ENCODE measurements at places on chromosomes 16 and 17. TPM values are rescaled to one million over a fixed set of nuclear protein-coding genes. Genes with fewer than 3 reads are reported as not detected.

- H3K27ac ChIP-seq, result no peak overlapping the region
- H3K36me3 ChIP-seq, result no peaks in the 10 kb centered on the region
- no peak for DNase-seq
- no peaks in the 10 kb centered on the region for H3K27me3 ChIP-seq
- no peak overlapping the region for H3K4me3 ChIP-seq
Measured at GRCh38 chr16:57945740-57946138, 25.2 kb downstream of the CNGB1 start.

- no peaks in the 10 kb centered on the region for H3K36me3 ChIP-seq
- DNase-seq, result no peak
- H3K27me3 ChIP-seq, result no peaks in the 10 kb centered on the region
- no peak overlapping the region for H3K27ac ChIP-seq
- no peak overlapping the region for H3K4me3 ChIP-seq
- H3K4me1 ChIP-seq, result no peaks in the 10 kb centered on the region
Measured at GRCh38 chr17:79627766-79628690, 17.2 kb upstream of the RBFOX3 start.

DNA sequence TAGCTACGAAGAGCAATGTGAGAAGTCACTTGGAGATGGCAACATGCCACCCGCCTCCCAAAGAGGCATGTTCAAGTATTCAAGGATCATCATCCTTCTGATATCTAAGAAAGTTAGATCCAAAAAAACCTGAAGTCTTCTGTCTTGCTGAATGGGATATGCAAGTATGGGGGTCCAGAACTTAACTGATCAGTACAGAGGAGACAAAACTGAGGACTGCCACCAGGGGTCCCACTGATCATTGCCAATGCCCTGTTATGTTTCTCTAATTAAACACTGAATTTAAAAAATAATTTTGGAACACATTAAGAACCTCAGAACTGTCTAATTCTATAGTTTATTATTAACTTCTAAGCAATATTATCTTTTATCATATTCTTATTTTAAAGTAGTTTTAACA is 99.7 kb downstream of the CDH8 start:
- H3K4me1 ChIP-seq, result no peaks in the 10 kb centered on the region
- H3K4me3 ChIP-seq, result no peak overlapping the region
- H3K27ac ChIP-seq, result no peak overlapping the region

DNA sequence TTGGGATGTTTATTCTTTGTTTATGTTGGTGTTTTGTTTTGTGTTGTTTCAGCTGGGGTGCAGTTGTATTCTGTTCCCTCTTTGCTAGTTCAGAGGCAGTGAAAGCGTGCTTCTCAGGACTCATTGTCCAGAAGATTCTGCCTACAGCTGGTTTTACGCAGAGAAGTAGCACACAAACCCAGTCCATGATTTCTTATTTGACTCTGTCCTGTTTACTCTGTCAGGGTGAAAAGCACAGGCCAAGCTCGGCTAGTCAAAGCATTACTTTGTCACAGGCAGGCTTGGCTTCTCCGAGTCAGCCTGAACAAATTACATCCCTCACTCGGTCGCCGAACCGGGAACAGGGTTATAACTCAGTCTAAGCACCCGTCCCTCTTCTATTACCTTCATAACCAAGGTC is 435.0 kb downstream of the MAF start:
- no peak overlapping the region for H3K4me3 ChIP-seq
- no peaks in the 10 kb centered on the region for H3K36me3 ChIP-seq
- H3K4me1 ChIP-seq, result no peaks in the 10 kb centered on the region
- no peaks in the 10 kb centered on the region for H3K27me3 ChIP-seq

- peaks cover 11% of the 10 kb centered on the region for H3K4me1 ChIP-seq
- no peak overlapping the region for H3K27ac ChIP-seq
- no peak for DNase-seq
- H3K27me3 ChIP-seq, result no peaks in the 10 kb centered on the region
- no peaks in the 10 kb centered on the region for H3K36me3 ChIP-seq
- H3K4me3 ChIP-seq, result no peak overlapping the region
Measured at GRCh38 chr17:39239640-39240314, 14.0 kb upstream of the STAC2 start.

Gene SLC25A39
- total RNA-seq, result 182 TPM

Gene SCGB1C2
- total RNA-seq, result not detected

Gene HOXB1
- total RNA-seq, result not detected

Data from ascending aorta (tissue), 2 donors.